ENCODE measurements at places on chromosomes 13 and 19.

DNA sequence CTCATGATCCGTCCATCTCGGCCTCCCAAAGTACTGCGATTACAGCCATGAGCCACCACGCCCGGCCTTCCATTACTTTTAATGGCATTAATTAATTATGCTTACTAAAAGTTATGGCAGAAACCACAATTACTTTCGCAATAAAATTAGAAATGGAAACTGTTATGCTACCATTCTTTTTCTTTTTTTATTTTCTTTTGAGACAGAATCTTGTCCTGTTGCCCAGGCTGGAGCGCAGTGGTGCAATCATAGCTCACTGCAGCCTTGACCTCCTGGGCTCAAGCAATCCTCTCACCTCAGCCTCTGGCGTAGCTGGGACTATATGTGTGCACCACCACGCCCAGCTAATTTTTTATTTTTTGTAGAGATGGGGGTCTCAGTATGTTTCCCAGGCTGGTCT, 4.6 kb upstream of the BST2 start:
- no peak for DNase-seq

- peak; percentile 79 for DNase-seq
Measured at GRCh38 chr19:48656840-48657474, 11.0 kb upstream of the CA11 start.

DNA sequence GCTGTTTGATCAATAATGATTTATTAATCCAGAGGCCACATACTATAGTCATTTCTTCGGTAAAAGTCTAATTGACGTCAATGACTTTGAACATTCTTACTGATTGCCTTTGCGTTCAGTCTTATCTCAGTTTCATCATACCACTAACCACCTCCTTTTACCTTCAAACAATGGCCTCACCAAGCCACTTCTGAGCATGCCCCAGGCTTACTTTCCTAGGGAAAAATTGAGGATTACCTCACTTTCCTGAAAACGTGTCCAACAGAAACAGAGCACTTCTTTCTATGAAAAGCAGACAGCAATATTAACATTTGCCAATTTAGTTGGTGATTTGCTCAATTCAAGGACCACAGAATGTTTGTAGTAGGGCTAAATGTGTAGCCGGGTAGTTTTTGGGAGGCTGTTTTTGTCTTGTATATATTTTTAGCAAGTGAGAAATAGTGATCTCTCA, 157.6 kb downstream of the KLF5 start:
- DNase-seq, result peak; percentile 52

DNA sequence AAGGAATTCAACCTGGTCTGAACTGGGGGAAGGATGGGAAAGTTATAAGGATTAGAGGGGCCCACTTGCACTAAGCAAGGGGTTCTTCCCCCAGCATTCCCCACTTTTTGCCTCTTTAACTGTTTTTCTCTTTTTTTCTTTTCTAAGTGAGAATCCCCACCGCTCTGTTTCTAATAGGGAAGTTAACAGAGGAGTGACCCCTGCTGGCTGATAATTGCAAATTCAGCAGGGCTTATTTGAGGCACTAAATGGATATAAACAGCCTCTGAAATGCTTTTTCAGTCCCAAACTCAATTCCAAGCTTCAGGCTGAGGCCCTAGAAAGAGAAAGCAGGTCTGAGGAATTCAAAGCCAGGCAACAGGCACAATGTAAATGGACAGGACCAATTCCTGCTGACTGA, 38.2 kb upstream of the CEACAM21 start:
- peak; percentile 17 for DNase-seq

GRCh38 chr13:66559093-66559492, 671.0 kb downstream of the PCDH9 start:
- no peak for DNase-seq

DNA sequence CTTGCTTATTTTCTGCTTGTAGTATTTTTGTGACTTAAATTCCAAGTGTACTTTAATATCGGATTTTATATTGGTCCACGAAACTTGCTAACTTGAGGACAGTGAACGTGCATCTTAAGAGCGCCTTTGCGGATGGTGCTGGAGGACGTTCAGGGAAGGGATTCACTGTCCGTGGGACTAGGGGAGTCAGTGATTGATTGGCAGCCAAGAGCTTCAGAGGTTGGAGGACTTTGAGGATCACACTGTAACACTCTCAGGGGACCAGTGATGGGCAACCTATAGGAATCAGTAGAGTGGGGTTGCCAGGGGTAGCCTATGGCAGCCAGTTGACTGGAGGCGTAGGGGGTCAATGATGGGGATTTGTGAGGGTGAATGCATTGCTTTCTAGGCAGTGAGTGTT, 516 bp downstream of the ZNF175 start:
- DNase-seq, result peak; percentile 16

GRCh38 chr19:36090910-36091695, 19.8 kb upstream of the OVOL3 start:
- DNase-seq, result no peak

DNA sequence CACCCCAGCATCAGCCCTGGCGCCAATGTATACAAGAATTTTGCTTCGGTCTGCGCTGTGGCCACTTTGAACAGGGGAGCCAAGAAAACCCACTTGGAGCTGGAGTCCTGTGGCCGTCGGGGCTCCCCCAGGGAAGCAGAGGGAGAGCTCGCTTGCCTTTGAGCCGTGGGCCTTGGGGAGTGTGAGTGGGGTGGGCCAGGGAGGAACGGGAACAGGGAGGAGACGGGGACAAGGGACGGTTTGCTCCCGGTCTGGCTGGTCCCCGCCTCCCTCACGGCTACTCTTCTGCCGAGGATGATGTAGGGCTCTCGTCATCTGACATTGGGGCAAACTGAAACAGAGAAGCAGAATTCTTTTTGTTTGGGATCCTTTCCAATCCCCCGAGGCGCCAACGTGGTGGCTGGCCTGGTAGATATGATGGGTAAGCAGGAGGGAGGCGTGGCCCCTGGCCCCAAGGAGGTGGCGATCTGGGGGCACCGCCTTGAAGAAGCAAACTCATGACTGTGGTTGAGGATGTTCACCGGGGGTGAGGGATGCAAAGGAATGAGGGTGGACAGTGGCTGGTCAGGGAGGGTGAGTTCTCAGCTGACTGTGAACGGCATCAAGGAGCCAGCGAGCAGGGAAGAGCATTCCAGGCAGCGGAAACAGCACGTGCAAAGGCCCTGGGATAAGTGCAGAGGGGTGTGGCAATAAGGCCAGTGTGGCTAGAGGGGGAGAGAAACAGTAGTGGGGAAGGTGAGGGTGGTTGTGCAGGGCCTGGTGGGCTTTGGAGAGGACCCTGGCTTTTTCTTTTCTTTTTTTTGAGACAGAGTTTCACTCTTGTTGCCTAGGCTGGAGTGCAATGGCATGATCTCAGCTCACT, 10.9 kb upstream of the SPC24 start:
- DNase-seq, result peak; percentile 71

DNA sequence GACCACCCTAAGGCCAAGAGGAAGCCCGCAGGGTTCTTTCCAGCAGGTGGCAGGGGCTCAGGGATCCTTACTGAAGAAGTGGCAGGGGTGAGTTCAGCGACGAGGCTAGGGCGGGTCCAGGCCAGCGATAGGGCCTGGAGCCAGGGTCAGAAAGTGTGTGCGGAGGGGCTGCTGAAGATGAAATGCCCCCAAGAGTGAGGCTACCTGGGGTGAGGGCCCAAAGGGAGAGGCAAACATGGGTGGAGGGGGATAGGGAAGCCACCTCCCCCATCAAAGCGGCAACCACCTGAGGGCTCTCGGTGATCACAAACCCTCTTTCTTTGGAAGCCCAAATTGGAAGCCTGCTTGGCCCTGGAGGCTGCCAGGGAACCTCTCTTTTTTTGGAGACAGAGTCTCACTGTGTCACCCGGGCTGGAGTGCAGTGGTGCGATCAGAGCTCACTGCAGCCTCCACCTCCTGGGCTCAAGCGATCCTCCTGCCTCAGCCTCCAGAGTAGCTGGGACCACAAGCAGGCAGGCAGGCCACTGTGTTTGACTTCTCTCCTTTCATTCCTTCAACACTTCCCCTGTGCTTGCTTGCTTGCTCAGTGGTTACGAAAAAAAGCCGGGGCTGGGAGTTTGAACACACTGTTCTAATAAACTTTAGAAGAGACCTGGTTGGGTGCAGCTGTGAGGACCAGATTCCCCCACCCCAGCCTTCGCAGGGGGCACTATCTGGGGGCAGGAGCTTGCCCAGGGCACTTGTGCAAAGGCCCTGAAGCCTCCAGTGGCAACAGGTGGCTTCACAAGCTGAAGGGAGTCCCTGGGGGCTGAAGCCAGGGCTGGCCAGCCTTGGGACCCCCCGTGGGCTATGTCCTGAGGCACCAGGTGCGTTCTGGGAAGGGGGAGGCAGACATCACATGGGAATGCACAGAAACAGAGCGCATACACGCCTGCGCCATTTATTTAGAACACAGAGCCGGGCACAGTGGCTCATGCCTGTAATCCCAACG, 1.4 kb upstream of the ATP8B3 start:
- DNase-seq, result no peak

DNA sequence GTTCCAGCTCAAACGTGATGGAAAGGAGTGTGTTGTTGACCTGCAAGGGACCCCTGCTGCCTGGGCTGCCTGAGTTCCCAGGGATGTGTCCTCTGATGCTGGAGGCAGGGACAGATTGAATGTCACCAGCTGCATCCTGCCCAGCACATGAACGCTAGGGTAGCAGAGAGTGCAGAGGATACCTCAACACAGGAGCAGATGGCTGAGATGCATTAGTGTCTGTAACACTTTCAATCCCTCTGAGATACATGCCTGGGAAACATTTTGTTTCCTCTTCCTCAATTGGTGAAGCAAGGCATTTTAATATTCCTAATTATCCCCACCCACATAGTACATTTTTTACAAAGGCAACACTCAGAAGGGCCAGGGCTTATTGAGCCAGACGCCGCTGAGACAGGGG, 106.4 kb upstream of the UBL3 start:
- no peak for DNase-seq

- no peak for DNase-seq
Measured at GRCh38 chr19:17058236-17058635, 17.0 kb downstream of the HAUS8 start.

DNA sequence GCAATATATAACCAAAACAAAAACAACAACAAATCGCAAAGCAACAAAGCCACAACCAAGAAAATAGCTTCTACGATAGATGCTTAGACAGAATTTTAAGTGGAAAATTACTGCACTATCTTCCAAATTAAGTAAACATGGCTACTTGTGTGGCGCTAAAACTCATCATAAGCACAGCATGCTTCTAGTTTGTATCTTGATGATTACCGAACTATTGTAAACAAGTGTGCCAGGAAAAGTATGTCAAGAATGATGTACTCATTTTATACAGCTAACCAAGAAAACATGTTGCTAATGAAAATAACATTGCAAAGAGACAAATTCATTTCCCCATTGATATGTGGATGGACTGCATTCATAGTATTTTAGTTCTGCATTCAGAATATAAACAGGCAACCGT, 271.9 kb upstream of the GPC6 start:
- no peak for DNase-seq

- DNase-seq, result no peak
Measured at GRCh38 chr13:23670793-23671192, 100.6 kb downstream of the TNFRSF19 start.

DNA sequence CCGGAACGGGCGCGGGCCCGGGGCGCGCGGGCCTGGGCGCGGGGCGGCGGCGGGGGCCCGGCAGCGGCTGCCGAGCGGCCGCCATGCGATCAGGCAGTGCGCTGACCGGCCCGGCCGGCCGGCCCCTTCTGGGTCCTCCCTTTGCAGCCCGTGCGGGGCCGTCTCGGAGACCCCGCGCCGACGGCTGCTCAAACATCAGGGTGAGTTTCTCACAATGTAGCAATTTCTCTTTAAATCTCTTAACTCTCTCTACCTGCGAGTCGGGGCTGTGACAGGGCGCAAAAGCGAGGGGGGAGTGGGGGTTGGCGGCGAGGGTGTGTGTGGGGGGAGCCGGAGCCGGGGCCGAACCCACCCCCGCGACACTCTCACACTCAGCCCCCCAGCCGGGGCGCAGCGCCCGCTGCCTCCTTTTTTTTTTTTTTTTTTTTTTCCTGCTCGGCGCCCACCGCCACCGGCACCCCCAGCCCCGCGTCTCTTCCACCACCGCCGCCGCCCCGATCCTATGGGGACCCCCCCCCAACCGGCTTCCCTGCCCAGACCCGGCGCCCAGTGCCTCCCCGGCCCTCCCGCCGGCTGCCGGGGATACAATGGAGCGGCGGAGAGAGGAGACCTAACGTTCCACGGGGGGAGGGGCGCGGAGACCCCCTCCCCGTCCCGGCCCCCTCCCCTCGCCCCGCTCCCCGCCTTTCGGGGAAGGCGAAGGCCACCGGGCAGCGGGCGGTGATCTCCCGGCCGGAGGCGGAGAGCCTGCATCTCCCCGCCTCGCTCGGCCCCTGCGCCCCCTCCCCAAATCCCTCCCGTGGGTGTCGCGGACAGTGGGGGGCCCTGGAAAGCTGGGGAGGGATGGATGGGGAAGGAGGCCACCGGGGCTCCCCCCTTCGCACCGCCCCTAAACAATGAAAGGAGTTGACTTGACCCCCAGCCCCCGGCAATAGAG, at the start of gene BICRA:
BICRA (plus strand) TSS at position 166 of the 937 bp plus-strand sequence. CDS start 64,441 bp downstream, outside the sequence.
- peak; percentile 95 for DNase-seq

DNA sequence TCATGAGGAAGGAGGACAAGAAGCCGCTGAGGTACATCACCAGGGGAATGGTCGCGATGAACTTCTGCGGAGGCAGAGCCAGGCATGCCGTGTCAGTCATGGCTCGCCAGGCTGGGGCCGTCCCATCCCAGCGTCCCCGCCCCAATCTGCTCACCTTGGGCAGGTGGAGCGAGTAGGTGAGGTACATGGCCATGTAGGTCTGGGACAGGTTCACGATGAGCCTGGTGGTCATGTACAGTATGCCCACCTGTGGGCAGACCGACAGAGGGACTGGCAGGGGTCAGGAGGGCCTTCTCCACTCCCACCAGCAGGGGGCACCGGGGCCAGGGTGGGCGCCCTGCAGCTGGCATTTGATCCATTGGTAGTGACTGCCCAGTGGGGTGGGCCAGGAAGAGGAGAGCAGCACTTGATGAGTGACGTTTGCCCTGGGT, 8.3 kb downstream of the TEKTIP1 start:
- peak; percentile 78 for DNase-seq

- DNase-seq, result peak; percentile 60
Measured at GRCh38 chr13:29369060-29369743, 226.3 kb downstream of the SLC7A1 start.

- no peak for DNase-seq
Measured at GRCh38 chr19:36417752-36418286, 625 bp downstream of the ZFP82 start.

GRCh38 chr13:99862244-99862643, 109.3 kb downstream of the ZIC5 start:
- no peak for DNase-seq

Data from GM03348 (cell line).